CMK (cell line): ENCODE measurements at places on chromosomes 11 and 22.

GRCh38 chr11:80186692-80187091 is 745.9 kb upstream of the TENM4 start:
- DNase-seq: no peak

DNA sequence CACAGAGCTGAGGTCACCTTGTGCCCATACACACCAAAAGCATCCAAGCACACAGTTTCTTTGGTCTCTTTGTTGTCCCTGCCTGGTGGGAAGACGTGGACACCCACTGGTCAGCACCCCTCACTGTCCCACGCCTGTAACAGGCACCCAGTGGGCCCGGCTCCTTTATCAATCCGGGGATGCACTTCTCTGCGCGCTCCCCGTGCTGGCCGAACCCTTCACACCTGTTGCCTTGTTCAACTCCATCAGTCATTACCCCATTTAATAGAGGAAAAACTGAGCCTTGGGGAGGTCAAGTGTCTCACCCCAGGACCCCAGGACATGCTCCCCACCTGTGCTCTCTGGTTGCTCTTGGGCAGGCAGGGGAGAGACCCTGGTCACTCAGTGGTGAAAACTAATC is 49.7 kb upstream of the FGF3 start:
- no peak for DNase-seq

- DNase-seq: no peak
Measured at GRCh38 chr11:116432301-116432700, 340.5 kb downstream of the BUD13 start.

GRCh38 chr11:32858731-32859130 is 29.0 kb downstream of the PRRG4 start:
- DNase-seq: no peak
